Activated CD4-positive, alpha-beta T cell treated with anti-CD3 and anti-CD28 coated beads, Interleukin-2, amount 10 ng/mL, durations not matched to agents 7 days and 5 days (primary cell): ENCODE measurements at places on chromosomes 2 and 18.

- no peak for DNase-seq
These were observed 136.8 kb downstream of the SMAD2 start for GRCh38 chr18:47793609-47794008.

- DNase-seq = no peak
These were observed 1.8 kb downstream of the DCC start for GRCh38 chr18:52341608-52342381.

DNA sequence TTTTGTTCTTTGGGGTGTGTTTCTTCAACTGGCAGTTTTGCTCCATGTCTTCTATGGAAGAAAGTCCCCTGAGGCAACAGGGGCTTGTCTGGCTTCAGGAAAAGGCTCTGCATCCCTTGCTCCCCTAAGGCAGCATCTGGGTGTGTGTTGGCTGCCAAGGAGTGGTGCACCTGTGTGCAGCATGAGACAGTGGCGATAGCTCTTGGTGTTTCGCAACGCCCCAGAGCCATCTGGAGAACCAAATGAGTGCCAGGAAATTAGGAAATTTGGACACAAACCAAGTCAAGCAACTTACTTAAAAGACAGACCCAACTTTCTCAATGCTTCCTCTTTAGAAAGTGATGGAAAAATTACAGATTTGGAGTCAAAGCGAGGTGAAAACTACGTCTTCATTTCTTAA is 1044.4 kb upstream of the CNTNAP5 start:
- DNase-seq = no peak

DNA sequence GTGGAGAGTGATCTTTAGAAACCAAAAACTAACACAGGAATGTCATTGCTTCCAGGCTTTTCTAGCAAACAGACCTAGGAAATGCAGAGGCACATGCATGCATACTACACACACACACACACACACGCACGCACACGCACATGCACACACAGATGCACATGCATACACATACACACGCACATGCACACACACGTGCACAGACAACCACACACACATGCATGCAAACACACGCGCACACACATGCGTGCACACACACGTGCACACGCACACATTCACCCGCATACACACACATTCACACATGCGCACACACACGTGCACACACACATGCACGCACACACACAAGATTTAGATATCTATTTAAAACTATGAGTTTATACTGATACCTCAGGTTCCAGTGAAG is 379.5 kb downstream of the ZNF516 start:
- no peak for DNase-seq

DNA sequence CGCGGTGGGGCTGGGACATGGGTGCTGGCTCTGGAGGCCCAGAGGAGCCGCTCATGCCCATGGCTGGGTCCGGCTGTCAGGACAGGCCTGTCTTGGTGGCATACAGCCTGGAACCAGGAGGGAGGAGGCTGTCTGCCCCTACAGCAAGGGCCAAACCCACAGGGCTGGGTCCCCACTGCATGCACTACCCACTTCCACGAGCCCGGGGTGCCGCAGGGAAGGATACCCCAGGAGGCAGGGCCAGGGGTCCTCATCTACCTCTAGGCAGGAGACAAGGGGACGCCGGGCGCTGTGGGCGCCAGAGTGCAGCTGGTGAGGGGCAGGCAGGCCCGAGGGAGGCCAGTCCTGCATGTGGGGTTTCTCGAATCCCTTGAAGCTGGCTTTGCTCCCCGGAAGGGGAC is 95.1 kb upstream of the GPC1 start:
- no peak for DNase-seq

GRCh38 chr2:128733450-128733849 is 414.8 kb upstream of the HS6ST1 start:
- no peak for DNase-seq
